Adrenal gland (tissue), 19 donors: ENCODE measurements at places on chromosomes 5 and 9.
A peak's percentile ranks its signal among the peaks of the same experiment; 100 is the strongest.

GRCh38 chr5:141514330-141515133, 25.7 kb downstream of the PCDHGC5 start:
- DNase-seq: no peak

GRCh38 chr5:34475249-34475966, 180.7 kb upstream of the RAI14 start:
- no peak for DNase-seq

- DNase-seq: no peak
These were observed 509.2 kb downstream of the ZNF608 start for GRCh38 chr5:124237206-124237695.

DNA sequence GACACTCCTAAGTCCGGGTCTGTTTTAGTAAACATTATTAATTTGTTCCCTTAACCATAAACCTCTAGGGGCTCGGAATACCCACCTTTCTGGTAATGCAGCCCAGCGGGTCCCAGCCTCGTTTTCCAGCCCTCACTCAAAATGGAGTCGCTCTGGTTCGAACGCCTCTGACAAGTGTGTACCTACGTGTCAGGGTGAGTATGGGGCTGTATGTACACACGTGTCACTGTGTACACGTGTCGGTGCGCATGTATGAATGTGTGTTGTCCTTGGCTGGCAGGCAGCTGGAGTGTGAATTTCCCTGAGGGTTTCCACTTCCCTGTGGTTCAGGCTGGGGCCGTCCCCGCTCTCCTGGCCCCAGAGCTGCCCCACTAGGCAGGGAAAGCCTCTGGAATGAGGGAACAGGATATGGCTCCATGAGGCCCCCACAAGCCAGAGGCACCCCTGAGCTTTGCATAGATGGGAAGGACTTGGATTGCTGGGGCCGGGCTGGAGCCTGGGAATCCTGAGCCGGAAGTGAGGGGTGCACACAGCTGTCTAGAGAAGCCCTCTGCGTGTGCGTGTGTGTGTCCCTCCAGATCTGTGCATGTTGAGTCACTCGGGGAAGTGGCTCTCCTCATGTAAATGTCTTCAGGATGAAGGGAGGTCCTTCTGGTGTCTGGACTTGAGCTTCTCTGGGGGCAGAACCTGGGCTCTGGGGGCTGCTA, 160.8 kb upstream of the IER5L start:
- no peak for DNase-seq

DNA sequence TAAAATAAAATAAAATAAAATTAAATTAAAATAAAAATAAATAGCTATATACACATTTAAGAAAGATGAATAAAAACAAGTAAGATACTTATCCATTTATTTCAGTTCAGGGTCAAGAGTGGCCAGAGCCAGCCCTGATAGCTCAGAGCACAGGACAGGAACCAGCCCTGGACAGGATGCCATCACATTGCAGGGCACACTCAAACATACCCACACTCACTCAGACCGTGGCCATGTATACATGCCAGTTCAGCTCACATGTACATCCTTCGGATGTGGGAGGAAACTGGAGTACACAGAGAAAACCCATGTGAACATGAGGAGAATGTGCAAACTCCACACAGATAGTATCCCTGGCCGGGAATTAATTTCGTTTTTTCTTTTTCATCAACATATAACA, 21.8 kb downstream of the NDUFS4 start:
- no peak for DNase-seq

DNA sequence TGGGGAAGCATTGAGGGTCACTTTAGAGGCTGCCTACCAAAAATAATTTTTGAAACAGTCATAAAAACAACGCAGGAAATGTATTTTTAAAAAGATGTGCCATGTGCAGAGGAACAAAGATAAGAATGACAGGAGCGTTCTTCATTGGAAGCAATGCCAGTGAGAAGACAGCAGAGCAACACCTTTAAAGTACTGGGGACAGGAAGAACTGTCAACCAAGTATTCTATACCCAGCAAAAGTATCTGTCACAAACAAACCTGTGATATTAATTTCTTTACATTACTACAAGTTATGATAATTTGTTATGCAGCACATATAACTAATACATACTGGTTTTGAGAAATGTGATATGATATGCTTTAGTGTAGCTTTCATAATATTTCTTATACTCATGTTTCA, 675.6 kb downstream of the IRX1 start:
- DNase-seq: no peak

DNA sequence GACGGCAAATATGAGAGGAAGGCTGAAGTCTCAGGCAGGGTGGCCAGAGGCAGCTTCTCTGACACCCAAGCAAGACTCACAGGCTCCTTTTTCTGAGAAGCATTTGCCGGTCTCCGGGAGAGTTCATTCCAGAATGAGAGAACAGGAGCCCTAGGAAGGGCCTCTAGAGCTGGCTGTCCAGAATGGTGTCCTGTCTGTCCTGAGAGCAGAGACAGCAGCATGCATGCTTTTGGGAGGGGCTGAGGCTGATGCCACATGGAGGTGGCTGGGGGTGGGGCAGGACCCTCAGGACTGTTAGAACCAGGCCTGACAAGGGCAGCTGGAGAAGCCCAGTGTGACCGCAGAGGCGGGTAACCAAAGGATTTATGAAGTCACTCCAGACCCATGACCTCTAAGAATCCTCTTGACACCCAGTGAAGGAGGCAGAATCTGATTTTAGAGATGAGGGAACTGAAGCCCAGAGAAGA, 60.0 kb downstream of the SHB start:
- no peak for DNase-seq

DNA sequence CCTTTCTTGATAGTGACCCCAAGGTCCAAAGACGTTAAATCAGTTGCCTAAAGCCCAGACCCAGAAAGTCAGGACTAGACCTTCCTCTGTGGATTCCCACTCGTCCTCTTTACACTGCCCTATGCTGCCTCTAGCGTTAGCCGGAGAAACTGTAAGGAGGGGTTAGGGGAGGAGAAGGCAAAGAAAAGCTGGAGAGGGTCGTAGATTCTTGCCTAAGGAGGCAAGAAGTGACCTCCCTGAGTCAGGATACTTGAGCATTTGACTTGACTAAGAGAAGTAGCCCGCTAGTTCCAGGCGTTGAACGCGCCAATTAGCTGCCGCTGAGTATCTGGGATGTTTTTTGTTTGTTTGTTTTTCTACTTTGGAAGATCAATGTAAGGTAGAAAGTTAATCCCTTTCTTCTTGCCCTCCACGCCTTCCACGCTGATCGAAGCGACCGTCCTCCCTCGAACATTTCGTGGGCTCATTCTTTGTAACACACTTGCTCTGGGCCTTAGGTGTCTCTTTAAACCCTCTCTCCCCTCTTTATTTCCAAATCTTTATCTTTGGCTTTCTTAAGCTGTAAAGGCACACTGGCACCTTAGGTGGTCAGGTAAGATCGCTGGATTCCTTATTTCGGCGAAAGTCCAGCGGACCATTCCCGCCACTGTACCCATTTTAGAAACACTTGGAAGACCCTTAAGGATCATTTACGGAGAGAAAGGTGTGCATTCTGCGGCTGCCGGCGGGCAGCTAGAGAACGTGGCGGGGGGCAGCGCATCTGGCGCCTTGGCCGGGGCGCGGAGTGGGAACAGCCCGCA, 5.1 kb upstream of the RGMB start:
- peak; percentile 50 for DNase-seq

GRCh38 chr5:150085950-150086715, at the start of gene CSF1R:
TSS of gene CSF1R (minus strand) at chr5:150086554. CDS start at chr5:150086427, 127 bp downstream.
- no peak for DNase-seq

DNA sequence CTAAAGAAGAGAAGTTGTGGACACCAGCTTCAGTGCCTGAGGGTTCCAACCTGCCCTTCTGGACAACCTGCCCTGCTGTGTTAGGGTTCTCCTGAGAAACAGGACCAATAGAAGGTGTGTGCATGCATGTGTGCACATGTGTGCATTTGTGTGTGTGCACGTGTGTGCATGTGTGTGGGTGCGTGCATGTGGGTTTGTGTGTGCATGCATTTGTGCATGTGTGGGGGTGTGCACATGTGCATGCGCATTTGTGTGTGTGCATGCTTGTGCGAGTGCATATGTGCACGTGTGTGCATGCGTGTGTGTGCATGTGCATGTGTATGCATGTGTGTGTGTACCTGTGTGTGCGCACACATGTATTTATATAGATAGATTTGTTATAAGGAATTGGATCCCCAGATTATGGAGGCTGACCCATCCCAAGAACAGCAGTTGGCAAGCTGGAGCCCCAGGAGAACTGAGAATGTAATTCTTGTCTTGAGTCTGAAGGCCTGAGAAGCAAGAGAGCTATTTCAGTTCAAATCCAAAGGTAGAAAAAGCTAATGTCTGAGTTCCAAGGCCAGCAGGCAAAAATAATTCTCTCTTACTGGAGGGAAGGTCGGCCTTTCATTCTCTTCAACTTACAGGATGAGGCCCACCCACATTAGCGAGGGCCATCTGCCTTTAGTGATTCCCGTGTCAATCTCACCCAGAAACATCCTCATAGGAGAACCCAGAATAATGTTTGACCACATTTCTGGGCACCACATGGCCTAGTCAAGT, 62.9 kb upstream of the SYNPO start:
- no peak for DNase-seq

- DNase-seq: no peak
These were observed 74.0 kb upstream of the NEK6 start for GRCh38 chr9:124183772-124184171.

DNA sequence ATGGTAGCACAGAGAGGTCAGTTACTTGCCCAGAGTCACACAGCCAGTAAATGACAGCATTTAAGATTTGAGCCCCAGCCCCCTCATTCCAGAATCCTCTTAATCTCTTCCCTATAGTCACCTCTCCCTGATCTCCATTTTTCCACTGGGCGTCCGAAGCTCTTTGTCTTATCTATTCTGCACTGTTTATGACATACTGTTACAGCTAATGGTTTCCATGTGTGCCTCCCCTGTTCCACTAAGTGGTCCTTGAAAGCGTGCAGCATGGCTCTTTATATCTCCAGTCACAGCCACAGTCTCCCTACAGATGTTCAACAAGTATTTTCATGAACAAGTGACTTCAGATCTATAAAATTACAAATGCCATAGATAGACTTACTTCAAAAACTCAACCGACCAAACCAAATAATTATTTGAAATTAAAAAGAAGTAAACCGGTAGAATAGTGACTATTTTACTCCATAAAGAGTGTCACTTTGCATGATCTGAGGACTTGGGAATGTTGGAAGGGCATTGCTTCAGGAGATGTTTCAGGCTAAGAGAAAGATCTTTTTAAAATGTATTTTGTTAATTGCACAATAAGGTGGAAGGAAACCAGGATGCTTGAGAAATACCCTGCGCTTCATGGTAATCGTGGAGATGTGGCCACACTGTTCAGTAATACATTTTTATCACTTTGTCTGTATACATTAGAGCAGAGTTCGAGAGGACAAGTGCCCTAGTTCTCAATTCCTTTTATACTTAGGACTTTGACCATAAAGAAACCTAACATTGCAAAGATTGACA, 237.2 kb downstream of the FBXL7 start:
- no peak for DNase-seq

DNA sequence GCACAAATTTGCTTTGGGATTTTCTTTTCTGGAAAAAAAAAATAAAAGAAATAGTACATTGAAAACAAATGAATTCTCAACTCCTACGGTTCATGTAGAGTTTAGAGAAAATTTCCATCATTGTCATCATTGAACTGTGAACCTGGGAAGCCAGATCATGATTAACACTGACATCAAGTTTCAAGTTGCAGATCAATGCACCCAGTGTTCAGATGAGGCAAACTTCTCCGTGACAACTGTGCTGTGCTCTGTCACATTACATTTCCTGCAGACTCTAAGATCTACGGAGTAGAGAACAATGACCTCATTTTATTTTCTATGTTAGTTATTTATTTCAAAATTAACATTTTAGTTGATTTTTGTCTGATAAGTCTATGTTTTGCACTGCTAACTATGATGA, 99.7 kb downstream of the MAP1B start:
- DNase-seq: no peak

GRCh38 chr9:125561509-125562148, 145.4 kb downstream of the MAPKAP1 start:
- DNase-seq: no peak

GRCh38 chr5:177495243-177496060, 2.0 kb downstream of the PDLIM7 start:
- DNase-seq: peak; percentile 46

- DNase-seq: no peak
These were observed 297.3 kb downstream of the MLLT3 start for GRCh38 chr9:20325008-20325407.

GRCh38 chr9:94982211-94982610, 255.7 kb downstream of the AOPEP start:
- no peak for DNase-seq

- DNase-seq: no peak
These were observed 18.8 kb upstream of the TEK start for GRCh38 chr9:27090231-27090630.

GRCh38 chr5:68953875-68954617, 139.8 kb upstream of the SLC30A5 start:
- no peak for DNase-seq

- no peak for DNase-seq
These were observed 41.9 kb downstream of the TNFAIP8 start for GRCh38 chr5:119397518-119398380.

DNA sequence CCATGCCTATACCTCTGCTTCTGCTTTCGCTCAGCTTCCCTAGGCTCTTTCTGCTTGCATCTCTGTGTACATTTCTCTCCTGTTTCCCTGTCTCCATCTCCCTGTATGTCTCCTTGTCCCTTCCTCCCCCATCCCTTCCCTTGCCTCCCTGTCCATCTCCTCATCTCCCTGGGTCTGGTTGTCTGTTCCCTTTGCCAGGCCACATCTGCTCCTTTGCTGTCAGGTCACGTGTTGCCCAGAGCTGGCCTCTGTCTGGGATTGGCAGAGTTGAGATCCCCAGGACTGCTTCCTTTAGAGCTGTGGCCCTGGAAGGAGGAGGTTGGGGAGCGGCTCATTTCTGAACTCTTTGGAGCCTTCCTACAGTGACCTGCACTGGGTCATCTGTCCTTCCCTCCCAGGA, 31.8 kb upstream of the PTGS1 start:
- no peak for DNase-seq

DNA sequence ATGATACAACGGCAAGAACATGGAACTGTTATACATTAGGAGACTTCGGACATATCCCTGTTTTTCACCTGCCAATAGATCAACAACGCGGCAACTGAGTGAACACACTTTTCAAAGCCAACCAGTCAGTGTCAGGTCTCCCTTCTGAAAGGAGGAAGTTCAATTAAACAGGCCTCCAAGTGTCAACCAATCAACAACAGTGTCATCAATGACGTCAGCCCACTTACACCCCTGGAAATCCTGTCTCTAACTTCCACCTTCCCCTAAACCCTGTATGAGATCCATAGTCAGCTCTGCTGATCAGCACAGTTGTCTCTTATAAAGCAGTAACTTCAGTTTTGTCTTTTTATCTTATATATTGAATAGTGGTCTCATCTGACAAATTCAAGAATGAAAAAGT, 36.6 kb downstream of the DMRT3 start:
- no peak for DNase-seq

GRCh38 chr5:179730852-179731251, 1.8 kb upstream of the MAML1 start:
- DNase-seq: no peak
